ENCODE measurements at places on chromosomes 5 and 9.
A peak's percentile ranks its signal among the peaks of the same experiment; 100 is the strongest.

DNA sequence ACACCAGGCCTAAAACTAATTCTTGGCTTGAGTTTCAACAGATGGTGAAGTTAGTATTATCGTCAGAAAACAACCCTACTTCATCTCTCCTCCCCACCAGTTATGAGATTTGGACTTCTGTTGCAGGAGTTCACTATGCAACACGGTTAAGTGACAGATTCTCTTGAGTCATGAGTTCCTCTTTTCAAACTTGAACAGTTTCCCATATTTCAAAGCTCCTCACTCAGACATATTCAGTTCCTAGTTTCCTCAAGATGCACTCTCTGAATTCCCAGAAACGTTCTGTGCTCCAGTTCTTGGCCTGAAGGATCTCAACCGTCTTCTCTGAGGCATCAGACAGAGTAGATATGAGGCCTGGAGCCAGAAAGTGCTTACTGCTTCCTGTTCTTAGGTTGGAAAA, 7.3 kb upstream of the PTGER4 start:
- DNase-seq, result no peak

DNA sequence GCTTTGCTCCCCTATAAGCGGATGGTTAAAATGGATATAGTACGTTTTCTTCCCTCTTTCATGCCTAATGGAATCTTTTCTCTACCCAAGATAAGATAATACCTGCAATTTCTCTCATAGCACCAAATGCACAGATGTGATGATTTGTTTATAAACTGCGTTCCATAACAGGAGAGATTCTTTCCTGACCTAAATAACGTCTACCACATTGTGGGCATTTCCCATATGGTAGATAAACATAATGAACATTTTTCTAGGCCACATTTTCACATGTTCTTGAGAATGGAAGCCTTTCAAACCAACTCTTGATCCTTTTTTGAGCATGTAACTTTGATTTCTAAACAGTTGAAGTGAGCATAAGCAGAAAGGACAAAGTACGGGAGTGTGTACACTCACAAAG, 448.5 kb downstream of the CSNK1G3 start:
- DNase-seq, result no peak

DNA sequence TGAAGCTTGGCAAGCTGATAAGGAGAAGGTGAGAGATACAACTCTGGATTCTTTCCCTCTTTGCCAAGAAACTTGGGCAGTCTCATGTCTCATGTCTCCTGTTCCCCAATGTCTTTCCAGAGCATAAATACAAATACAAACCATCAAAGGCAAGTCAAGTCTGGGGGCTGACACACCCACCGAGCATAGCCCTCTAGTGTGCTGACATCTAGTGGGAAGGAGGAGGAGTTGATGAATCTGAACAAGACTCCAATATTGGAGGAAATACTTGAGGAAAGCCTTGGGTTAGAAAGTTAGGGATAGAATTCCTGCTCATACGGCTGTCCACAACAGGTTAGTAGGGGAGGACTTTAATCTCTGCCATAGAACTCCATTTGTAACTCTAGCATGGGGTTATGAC, 8.6 kb downstream of the MLANA start:
- DNase-seq, result no peak

- peak; percentile 64 for DNase-seq
Measured at GRCh38 chr9:125513668-125514413, 193.2 kb downstream of the MAPKAP1 start.

GRCh38 chr5:141528291-141528984, 39.6 kb downstream of the PCDHGC5 start:
- DNase-seq, result peak; percentile 29
